ENCODE measurements at places on chromosomes 5 and 9. TPM values are rescaled to one million over a fixed set of nuclear protein-coding genes. Genes with fewer than 3 reads are reported as not detected.

DNA sequence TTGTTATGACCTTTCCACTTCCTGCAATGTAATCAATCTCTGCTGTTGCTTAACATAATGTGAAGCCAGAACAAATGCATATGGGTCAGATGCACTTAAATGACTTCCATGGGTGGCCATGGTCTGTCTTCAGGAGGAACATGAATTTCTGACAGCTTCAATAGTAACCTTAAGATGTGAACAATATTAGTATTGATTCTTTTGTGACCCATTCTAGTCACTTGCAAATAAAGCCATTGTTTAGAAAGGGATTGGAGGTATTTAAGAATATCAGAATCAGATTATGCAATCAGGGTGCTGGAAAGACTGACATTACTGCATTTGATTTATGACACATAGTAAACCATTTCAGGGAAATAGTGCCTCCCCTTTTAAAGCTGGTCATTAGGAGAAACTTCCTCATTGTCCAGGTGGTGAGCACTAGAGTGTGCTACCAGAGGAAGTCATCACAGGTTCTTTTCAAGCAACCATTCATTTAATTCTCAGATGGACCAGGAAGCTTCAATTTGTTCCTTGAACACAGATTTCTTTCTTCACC is 32.1 kb downstream of the GRIN3A start:
- H3K27ac ChIP-seq: peak overlapping the region; percentile 63
- H3K4me3 ChIP-seq: no peak overlapping the region
- H3K4me1 ChIP-seq: peaks cover 5% of the 10 kb centered on the region
- H3K36me3 ChIP-seq: no peaks in the 10 kb centered on the region

GRCh38 chr9:107149756-107150155 is 133.3 kb upstream of the RAD23B start:
- no peaks in the 10 kb centered on the region for H3K4me1 ChIP-seq
- H3K36me3 ChIP-seq: no peaks in the 10 kb centered on the region
- no peak for DNase-seq
- H3K4me3 ChIP-seq: no peak overlapping the region
- H3K27me3 ChIP-seq: no peaks in the 10 kb centered on the region
- H3K27ac ChIP-seq: no peak overlapping the region

DNA sequence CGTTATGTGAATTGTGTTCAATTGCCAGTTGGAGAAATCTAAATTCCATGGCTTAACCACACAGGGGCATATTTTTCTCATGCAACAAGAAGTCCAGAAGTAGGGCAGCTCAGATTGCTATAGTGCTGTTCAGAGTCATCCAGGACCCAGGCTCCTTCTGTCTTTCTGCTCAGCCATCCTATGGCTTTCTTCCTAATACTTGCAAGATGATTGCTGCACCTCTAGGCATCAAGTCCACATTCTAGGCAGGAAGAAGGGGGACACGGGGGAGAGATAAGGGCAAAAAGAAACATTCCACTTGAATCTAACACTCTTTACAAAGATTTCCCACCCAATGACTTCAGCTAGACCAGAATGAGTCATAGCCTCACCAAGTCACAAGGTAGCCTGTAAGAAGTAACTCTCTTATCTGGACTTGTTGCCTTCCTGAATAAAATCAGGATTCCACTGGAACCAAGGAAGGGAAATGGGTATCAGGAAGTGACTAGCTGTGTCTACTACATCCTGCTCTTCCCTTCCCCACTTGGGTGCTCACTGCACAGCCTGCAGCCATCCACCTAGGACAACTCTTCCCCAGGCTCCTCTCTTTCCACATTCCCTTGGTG is 5.3 kb downstream of the ERAP2 start:
- DNase-seq: no peak
- no peak overlapping the region for H3K4me3 ChIP-seq
- H3K4me1 ChIP-seq: peaks cover 19% of the 10 kb centered on the region
- H3K27me3 ChIP-seq: no peaks in the 10 kb centered on the region
- H3K36me3 ChIP-seq: no peaks in the 10 kb centered on the region

DNA sequence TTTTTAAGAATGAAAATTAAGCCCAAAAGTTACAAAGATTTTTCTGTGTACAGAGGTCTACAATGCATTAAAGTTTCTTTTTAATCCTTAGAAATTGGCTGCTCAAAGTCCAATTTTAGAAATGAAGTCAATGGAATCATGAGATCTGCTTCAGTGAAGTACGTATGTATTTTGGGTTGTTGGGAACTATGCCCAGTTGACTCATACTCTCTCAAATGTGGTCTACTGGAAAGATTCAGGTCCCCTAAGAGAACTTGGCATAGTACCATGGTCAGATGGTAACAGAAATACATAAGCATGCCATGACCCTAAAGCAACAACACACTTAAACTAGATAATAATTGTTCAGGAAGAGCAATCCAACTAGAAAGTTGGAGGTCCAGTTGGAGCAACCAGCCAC is 23.0 kb downstream of the FBLL1 start:
- no peak overlapping the region for H3K27ac ChIP-seq
- no peaks in the 10 kb centered on the region for H3K27me3 ChIP-seq
- no peak overlapping the region for H3K4me3 ChIP-seq
- H3K36me3 ChIP-seq: no peaks in the 10 kb centered on the region
- no peak for DNase-seq
- no peaks in the 10 kb centered on the region for H3K4me1 ChIP-seq

GRCh38 chr9:125985142-125985997 is 238.2 kb downstream of the PBX3 start:
- H3K27ac ChIP-seq: no peak overlapping the region
- H3K4me3 ChIP-seq: no peak overlapping the region
- no peaks in the 10 kb centered on the region for H3K4me1 ChIP-seq
- no peaks in the 10 kb centered on the region for H3K36me3 ChIP-seq
- peak; percentile 0 for DNase-seq
- no peaks in the 10 kb centered on the region for H3K27me3 ChIP-seq

- no peak for DNase-seq
- H3K27me3 ChIP-seq: no peaks in the 10 kb centered on the region
- no peak overlapping the region for H3K4me3 ChIP-seq
- no peaks in the 10 kb centered on the region for H3K36me3 ChIP-seq
- H3K27ac ChIP-seq: no peak overlapping the region
These were observed 197.4 kb downstream of the FBN2 start for GRCh38 chr5:128340648-128341047.

- no peak overlapping the region for H3K27ac ChIP-seq
- no peaks in the 10 kb centered on the region for H3K27me3 ChIP-seq
- no peak overlapping the region for H3K4me3 ChIP-seq
- no peaks in the 10 kb centered on the region for H3K4me1 ChIP-seq
- no peak for DNase-seq
These were observed 38.0 kb upstream of the PRDM12 start for GRCh38 chr9:130626249-130626996.

DNA sequence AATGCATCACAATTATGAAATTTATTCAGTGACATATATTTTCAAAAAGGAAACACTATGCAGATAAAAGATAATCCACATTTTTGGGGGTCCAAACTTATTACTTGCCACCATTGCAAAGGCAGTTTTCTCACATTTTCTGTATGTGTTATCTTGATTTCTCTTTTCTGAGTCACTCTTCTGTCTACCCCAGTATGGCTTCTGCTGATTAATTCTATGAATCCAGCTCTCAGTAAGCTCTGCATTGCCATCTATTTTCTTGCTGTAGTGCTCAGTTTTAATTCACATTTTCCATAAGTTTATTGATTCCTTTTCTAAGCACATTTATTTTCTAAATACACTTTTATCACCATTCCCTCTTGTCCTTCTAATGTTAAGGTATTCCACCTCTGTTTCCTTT is 1.7 kb downstream of the IFNA10 start:
- H3K36me3 ChIP-seq: no peaks in the 10 kb centered on the region
- no peaks in the 10 kb centered on the region for H3K27me3 ChIP-seq
- H3K4me3 ChIP-seq: no peak overlapping the region
- no peak for DNase-seq
- H3K4me1 ChIP-seq: no peaks in the 10 kb centered on the region

Gene DOCK8
- 18.1 TPM for total RNA-seq

Gene SLC36A2
- total RNA-seq: not detected

Gene RGMB
- 61.0 TPM for total RNA-seq

- H3K27me3 ChIP-seq: no peaks in the 10 kb centered on the region
- no peak overlapping the region for H3K27ac ChIP-seq
- no peaks in the 10 kb centered on the region for H3K36me3 ChIP-seq
- H3K4me1 ChIP-seq: no peaks in the 10 kb centered on the region
These were observed 57.2 kb downstream of the KCNN2 start for GRCh38 chr5:114419067-114419388.

Gene WWC1
- total RNA-seq: 17.9 TPM

- H3K36me3 ChIP-seq: no peaks in the 10 kb centered on the region
- H3K4me3 ChIP-seq: no peak overlapping the region
- H3K27me3 ChIP-seq: no peaks in the 10 kb centered on the region
- no peak for DNase-seq
These were observed 434.5 kb upstream of the POU5F2 start for GRCh38 chr5:94175912-94176311.

Gene AGXT2
- not detected for total RNA-seq

DNA sequence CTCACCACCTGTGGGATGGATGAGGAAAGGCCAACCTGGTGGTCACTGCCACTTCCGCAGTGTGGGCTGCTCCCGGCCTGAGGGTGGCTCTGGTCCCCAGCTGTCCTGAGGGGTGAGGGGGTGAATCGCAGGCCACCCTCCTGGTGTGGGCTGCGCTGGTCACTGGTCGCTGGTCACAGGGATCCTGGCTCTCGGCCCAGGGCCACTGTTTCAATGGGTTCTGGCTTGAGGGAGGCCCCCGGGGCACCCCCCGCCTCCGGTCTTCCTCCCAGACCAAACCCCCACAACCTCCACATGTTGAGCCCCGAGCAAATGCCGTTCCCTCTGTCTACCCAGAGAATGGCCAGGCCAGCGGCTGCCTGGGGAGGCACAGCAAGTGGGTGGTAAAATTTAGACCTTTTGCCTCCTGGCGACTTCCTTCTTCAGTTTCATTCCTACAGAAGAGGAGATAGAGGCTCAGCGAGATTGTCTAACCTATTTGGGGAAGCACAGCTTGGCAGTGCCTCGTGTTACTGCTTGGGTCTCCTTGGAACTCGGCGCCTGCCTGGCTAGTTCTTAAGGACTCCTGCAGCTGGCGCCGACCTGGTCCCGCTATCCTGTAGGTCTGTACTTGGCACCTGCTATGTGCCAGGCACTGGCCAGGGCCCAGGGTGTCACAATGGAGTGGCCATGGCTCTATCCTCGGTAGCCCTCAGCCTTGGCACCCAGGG is 48.2 kb downstream of the RXRA start:
- no peaks in the 10 kb centered on the region for H3K27me3 ChIP-seq
- DNase-seq: no peak
- H3K4me3 ChIP-seq: no peak overlapping the region
- H3K27ac ChIP-seq: peak overlapping the region; percentile 75
- no peaks in the 10 kb centered on the region for H3K36me3 ChIP-seq
- H3K4me1 ChIP-seq: peaks cover 71% of the 10 kb centered on the region

Gene CLTA
- total RNA-seq: 192 TPM

Gene CCNO
- total RNA-seq: 6.0 TPM

- H3K27me3 ChIP-seq: no peaks in the 10 kb centered on the region
- H3K36me3 ChIP-seq: no peaks in the 10 kb centered on the region
- no peak for DNase-seq
- H3K27ac ChIP-seq: peak overlapping the region; percentile 62
- peaks cover 4% of the 10 kb centered on the region for H3K4me1 ChIP-seq
- no peak overlapping the region for H3K4me3 ChIP-seq
These were observed 61.7 kb upstream of the TAF11L2 start for GRCh38 chr5:17436350-17436749.

- no peak overlapping the region for H3K27ac ChIP-seq
- H3K27me3 ChIP-seq: no peaks in the 10 kb centered on the region
- no peaks in the 10 kb centered on the region for H3K4me1 ChIP-seq
- H3K36me3 ChIP-seq: no peaks in the 10 kb centered on the region
These were observed 162.9 kb upstream of the NMUR2 start for GRCh38 chr5:152568016-152568415.

GRCh38 chr9:6109986-6110385 is 94.6 kb upstream of the RANBP6 start:
- H3K4me1 ChIP-seq: no peaks in the 10 kb centered on the region
- H3K27ac ChIP-seq: no peak overlapping the region
- no peaks in the 10 kb centered on the region for H3K27me3 ChIP-seq
- H3K36me3 ChIP-seq: no peaks in the 10 kb centered on the region
- no peak overlapping the region for H3K4me3 ChIP-seq

Gene PTGDS
- 20.3 TPM for total RNA-seq

GRCh38 chr5:88826646-88827585 is 56.1 kb downstream of the MEF2C start:
- H3K27ac ChIP-seq: peak overlapping the region; percentile 61
- peak; percentile 33 for DNase-seq
- H3K4me1 ChIP-seq: peaks cover 20% of the 10 kb centered on the region
- H3K27me3 ChIP-seq: no peaks in the 10 kb centered on the region
- no peak overlapping the region for H3K4me3 ChIP-seq
- no peaks in the 10 kb centered on the region for H3K36me3 ChIP-seq

DNA sequence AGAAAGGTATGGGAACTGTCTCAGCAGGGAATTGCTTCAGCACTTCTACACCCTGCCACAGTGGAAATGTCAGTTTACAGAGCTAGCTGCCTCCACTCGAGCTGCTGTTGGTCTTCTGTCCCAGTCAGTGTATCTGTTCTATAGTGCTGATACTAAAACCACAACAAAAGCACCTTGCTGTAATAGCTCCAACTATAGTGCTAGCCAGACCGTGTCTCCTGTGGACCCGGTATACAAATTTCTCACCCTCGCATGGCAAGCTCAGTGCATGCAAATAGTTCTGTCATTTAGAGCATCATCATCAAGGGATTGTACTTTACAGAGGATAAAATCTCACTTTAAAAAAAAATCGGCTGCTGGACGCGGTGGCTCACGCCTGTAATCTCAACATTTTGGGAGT is 51.5 kb upstream of the IQGAP2 start:
- peaks cover 9% of the 10 kb centered on the region for H3K4me1 ChIP-seq
- no peak for DNase-seq
- H3K27ac ChIP-seq: no peak overlapping the region
- H3K36me3 ChIP-seq: no peaks in the 10 kb centered on the region
- H3K27me3 ChIP-seq: no peaks in the 10 kb centered on the region

DNA sequence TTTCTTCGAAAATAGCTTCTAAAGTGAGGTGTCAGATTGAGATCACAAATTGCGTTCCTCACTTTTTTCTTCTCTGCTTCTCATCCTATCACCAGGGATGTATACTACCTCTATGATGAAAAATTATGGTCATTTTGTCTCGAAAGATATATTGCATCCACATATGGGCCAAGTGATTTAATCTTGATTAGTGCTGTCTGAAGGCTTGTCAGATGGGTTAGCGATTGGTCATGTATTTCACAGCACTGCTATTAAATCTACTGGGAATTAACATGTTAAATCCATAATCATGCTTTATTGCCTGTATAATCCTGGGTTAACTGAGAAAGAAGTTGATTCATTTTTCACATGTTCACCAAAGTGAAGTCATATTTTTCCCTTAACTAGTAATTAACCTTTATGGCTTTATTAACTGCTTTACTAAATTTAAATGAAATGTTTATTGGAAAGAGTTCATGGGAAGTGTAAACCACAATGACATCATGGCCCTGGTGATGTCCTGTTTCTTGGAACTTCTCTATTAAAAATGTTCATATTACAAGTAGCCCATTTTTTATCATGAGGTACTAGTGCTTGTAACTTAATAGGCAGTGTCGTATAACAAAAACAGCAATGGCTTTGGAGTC is 193.3 kb downstream of the SMC2 start:
- no peak for DNase-seq
- H3K4me3 ChIP-seq: no peak overlapping the region
- H3K36me3 ChIP-seq: no peaks in the 10 kb centered on the region
- no peaks in the 10 kb centered on the region for H3K4me1 ChIP-seq
- no peak overlapping the region for H3K27ac ChIP-seq

Gene WNK2
- total RNA-seq: 139 TPM

Gene ITK
- total RNA-seq: 2.5 TPM
